Stimulated activated CD4-positive, alpha-beta T cell treated with anti-CD3 and anti-CD28 coated beads, Interleukin-15, amount 100 ng/mL, for 1 hour (primary cell): ENCODE measurements at places on chromosomes 12 and 14.

- no peak for DNase-seq
Measured at GRCh38 chr14:50599700-50600444, 39.9 kb downstream of the ATL1 start.

DNA sequence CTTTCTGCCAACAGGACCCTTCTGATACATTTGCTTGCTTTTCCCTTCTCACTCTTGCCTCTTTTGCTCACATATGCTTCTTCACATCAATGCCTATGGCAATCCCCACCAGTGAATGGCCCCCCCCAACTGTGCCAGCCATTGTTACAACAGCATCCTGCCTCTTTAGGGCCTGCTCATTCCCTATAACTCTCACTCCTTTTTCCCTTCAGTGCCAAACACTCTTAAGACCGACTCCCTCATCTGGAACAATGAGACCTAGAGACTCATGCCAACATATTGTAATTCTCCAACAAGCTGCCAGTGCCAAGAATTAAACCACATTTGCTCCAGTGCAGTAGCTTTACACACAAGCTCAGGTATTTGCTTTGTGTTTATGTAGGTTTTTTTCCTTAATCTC lies 189.0 kb downstream of the SOX5 start:
- no peak for DNase-seq

GRCh38 chr14:56342494-56342942 lies 224.3 kb downstream of the PELI2 start:
- DNase-seq: no peak

- DNase-seq: no peak
Measured at GRCh38 chr12:78037707-78038106, 207.0 kb downstream of the NAV3 start.

- no peak for DNase-seq
Measured at GRCh38 chr12:2794191-2794735, 507 bp upstream of the FKBP4 start.

DNA sequence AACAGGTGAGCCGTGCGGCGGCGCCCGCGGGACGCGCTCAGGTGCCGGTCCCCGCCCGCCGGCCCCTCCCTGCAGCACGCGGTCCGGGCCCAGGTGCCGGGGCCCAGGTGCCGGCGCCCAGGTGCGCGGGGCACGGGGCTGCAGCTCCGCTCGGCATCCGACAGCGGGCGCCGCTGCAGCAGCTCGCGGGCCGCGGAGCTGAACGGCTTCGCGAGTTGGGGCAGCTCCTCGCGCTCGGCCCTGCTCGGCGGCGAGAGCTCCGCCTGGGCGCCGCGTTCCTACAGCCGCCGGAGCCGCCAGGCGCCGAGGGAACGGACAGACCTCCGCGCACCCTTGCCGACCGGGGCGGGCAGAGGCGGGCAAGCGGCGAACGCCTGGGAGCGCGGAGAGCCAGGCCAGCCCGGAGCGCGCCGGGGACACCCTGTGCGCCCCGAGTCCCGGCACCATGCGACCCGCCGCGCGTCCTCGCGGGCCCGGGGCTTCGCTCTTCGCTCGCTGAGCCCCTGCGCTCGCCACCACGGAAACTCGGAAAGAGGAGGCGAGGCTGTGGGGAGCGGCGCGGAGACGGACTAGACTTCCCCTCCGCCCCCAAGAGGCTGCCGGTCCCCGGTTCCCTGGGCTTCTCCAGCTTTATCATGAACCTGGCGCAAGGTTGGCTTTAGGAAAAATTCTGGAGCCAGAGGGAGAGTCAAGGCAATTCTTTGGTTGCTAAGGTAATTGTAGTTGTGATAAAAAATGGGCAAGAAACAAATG lies at the start of gene RGS6:
Gene RGS6, plus strand, starts transcription at position 201 of the 753 bp plus-strand sequence.
- peak; percentile 4 for DNase-seq

- no peak for DNase-seq
Measured at GRCh38 chr12:30515351-30515750, 180.3 kb downstream of the IPO8 start.

GRCh38 chr14:100994756-100995330 lies 91.3 kb upstream of the RTL1 start:
- no peak for DNase-seq

GRCh38 chr12:8948701-8949341 lies 624 bp downstream of the M6PR start:
- no peak for DNase-seq

- no peak for DNase-seq
Measured at GRCh38 chr12:29012673-29013072, 136.4 kb upstream of the FAR2 start.

GRCh38 chr14:81638656-81639280 lies 105.1 kb upstream of the SEL1L start:
- no peak for DNase-seq

DNA sequence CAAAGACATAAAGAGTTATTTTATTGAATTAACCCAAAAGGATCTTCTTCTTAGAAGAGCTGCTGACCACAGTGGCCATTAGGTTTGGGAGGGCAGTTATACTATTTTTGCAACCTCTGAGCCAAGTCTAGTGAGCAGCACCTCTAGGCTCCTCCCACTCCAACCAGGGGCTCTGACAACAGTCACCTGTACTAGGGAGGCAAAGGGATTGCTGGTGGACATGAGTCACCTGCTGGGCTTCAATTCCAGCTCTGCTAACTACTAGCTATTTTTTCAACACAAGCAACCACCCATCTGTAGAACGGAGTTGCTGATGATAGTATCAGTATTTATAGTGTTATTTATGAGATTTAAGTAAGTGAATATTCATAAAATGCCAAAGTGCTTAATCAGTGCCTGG lies 166.0 kb downstream of the KLHL28 start:
- DNase-seq: no peak

GRCh38 chr14:91872517-91873470 lies 5.5 kb upstream of the TC2N start:
- DNase-seq: no peak

DNA sequence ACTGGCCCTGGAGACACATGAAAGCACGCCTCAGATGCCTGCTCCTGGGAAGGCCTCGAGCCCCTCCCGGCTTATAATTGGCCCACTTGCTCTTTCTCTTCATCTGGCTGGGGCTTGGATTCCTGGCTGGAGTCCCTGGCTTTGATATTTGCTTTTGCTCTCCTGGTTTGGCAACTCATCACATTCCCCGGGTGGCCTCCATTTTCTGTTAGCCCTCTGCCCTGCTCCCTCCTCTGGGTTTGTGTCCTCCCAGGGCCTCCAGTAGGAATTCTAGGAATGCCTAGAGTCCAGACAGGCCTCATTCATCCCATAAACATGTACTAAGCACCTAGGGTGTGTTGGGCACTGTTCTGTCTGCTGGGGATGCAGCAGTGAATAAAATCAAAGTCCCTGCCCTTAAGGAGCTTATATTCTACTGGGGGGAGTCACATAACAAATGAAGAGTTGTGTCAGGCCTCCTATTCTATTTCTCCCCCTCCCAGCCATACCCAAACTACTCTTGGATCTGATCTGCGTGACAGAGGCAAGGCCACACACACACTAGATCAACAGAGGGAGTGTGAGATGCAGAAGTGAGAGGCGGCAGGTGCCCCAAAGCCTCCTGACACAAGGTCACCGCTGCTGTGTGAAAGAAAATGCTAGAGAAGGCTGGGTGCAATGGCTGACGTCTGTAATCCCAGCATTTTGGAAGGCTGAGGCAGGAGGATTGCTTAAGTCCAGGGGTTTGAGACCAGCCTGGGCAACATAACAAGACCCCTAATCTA lies 21.3 kb upstream of the TSPAN9 start:
- DNase-seq: no peak
